ENCODE measurements at places on chromosomes 5 and 9. TPM values are rescaled to one million over a fixed set of nuclear protein-coding genes. Genes with fewer than 3 reads are reported as not detected.
A peak's percentile ranks its signal among the peaks of the same experiment; 100 is the strongest.

FYB1 gene
- total RNA-seq, result under 0.01 TPM

SPATA31D4 gene
- not detected for total RNA-seq

SLIT3 gene
- 38.3 TPM for total RNA-seq

DNA sequence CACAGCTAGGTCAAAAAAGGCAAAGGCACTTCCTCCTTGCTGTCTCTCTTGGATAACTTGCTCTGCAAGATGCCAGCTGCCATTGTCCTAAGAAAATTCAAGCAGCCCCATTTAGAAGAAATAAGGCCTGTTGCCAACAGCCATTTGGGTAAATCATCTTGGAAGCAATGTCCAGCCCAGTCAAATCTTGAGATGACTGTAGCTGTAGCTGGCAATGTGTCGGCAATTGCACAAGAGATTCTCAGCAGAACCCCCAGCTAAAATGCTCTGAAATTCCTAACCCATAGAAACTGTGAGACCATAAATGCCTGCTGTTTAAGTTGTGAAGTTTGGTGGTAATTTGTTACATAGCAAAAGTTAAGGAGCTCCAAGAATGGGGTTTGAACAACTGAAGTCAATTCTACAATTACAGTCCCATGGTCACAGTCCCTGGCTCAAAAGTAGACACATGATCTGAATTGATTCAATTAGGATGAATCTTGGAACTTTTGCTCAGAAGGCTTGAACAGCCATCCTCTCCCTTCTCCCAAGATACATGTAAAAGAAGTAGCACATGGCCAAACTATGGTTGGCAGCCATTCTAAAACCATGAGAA is 151.1 kb downstream of the MPDZ start:
- H3K27ac ChIP-seq, result no peak overlapping the region
- H3K27me3 ChIP-seq, result no peaks in the 10 kb centered on the region
- no peaks in the 10 kb centered on the region for H3K4me1 ChIP-seq
- H3K36me3 ChIP-seq, result peaks cover 39% of the 10 kb centered on the region

GRCh38 chr5:144332265-144332664 is 161.6 kb downstream of the KCTD16 start:
- no peak overlapping the region for H3K4me3 ChIP-seq
- H3K4me1 ChIP-seq, result no peaks in the 10 kb centered on the region
- no peaks in the 10 kb centered on the region for H3K36me3 ChIP-seq
- H3K27me3 ChIP-seq, result no peaks in the 10 kb centered on the region

GRCh38 chr9:136147890-136148714 is 29.4 kb upstream of the TMEM250 start:
- no peaks in the 10 kb centered on the region for H3K4me1 ChIP-seq
- peaks cover 8% of the 10 kb centered on the region for H3K27me3 ChIP-seq
- H3K36me3 ChIP-seq, result no peaks in the 10 kb centered on the region
- no peak overlapping the region for H3K27ac ChIP-seq

GRCh38 chr5:61330845-61331406 is 1.1 kb upstream of the ZSWIM6 start:
- peak overlapping the region; percentile 85 for H3K4me3 ChIP-seq
- no peaks in the 10 kb centered on the region for H3K36me3 ChIP-seq
- H3K27ac ChIP-seq, result peak overlapping the region; percentile 81
- DNase-seq, result peak; percentile 95
- H3K4me1 ChIP-seq, result peaks cover 45% of the 10 kb centered on the region

DNA sequence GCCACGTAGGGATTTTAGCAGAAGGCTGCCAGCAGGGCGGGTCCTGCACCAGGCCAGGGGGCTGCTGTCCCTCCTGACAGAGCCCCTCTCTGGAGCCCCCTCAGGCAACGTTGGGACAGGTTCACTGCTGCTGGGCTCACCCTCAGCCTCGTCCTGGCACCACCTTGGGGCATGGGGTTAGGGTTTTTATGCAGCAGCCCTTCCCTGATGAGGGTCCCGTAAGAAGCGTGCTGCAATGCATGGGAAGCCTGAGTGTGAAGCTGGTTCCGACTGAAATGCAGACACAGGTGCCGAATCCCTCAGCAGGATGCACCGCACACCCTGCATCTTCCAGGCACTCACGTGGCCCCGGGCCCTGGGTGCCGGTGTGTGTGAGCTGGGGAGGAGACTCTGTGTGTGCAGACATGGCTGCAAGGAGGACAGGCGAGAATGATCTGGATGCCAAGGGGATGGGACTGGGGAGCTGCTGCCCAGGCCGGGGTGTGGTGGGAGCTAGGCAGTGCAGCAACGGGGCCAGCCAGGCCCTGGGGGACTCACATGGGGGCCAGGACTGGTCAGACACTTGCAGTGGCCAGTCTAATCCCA is 27.1 kb downstream of the ZDHHC11B start:
- H3K4me3 ChIP-seq, result no peak overlapping the region
- H3K27ac ChIP-seq, result no peak overlapping the region
- DNase-seq, result peak; percentile 52
- no peaks in the 10 kb centered on the region for H3K4me1 ChIP-seq
- H3K36me3 ChIP-seq, result no peaks in the 10 kb centered on the region

DNA sequence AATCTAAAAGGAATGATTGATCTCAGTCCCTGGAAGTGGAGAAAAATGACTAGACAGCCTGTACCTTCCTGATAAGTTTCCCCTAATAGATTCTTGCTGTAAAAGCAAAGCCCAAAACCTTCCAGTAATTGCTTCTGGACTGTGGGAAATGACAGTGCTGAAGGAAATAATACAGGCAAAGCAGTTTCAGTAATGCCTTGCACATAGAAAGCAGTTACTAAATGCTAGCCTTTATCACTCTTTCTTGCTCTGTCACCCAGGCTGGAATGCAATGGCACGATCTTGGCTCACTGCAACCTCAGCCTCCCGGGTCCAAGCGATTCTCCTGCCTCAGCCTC is 50.3 kb downstream of the MAP1B start:
- no peaks in the 10 kb centered on the region for H3K27me3 ChIP-seq
- peak overlapping the region; percentile 74 for H3K27ac ChIP-seq
- no peak for DNase-seq
- no peak overlapping the region for H3K4me3 ChIP-seq
- H3K36me3 ChIP-seq, result peaks cover 5% of the 10 kb centered on the region

DNA sequence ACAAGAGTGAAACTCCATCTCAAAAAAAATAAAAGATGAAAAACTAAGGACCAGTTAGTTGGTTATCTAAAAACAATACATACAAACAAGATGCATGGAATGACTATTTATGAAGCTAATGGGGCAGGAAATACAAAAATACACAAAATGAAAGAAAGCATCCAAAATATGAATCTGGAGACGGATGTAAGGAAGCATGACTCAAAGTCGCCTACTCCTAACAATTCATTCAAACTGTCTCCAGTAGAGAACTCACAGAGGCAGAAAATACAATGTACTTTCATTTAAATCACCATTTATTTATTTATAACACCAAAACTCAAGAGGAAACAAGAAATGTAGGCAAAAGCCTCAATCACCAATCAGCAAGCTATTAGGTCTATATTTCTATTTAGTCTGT is 68.4 kb downstream of the SCAI start:
- H3K27me3 ChIP-seq, result no peaks in the 10 kb centered on the region
- H3K36me3 ChIP-seq, result no peaks in the 10 kb centered on the region
- peaks cover 9% of the 10 kb centered on the region for H3K4me1 ChIP-seq
- peak; percentile 94 for DNase-seq
- H3K27ac ChIP-seq, result no peak overlapping the region
